Stimulated activated CD4-positive, alpha-beta T cell treated with anti-CD3 and anti-CD28 coated beads, Interleukin-1b, Interleukin-23, amount 100 ng/mL, for 1 hour (primary cell): ENCODE measurements at places on chromosomes 2 and 18.

DNA sequence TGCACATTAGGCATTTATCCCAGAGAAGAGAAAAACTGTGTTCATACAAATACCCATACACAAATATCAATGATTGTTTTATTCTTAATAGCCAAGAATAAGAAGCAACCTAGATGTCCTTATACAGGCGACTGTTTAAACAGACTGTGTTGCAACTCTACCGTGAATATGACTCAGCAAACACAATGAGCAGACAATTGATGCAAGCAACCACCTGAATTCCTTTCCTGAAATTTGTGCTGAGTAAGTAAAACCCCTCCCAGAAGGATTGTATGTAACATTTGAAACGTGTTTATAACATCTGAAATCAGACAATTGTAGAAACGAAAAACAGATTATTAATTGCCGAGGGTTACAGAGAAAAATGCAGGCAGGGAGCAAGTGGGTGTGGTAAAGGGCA is 621.9 kb upstream of the SOX11 start:
- no peak for DNase-seq

DNA sequence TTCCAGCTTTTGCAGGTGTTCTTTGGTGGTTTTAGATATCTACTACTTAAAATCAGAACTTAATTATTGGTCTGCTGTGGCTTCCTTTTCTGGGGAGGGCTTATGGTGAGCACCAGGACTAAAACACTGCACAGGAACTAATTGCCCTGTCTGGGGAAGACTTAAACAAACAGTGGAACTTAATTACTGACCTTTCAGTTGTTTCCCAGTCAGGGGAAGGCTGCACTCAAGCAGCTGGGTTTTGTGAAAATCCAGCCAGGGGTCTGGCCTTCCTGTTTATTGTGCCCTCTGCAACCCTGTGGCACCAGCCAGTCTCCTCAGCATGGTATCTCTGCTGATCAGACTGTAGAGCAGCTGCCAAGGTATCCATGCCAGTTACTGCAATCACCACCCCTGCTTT is 398.2 kb downstream of the ADCYAP1 start:
- no peak for DNase-seq

DNA sequence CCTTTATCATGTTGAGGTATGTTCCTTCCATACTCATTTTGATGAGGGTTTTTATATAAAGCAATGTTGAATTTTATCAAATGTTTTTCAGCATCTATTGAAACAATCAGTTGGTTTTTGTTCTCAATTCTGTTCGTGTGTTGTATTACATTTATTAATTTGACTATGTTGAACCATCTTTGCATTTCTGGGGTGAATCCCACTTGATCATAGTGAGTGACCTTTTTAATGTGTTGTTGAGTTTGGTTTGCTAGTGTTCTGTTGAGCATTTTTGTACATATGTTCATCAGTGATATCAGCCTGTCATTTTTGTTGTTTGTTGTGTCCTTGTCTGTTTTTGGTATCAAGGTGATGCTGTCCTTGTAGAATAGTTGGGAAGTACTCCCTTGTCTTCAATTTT is 110.9 kb downstream of the MYO3B start:
- no peak for DNase-seq

DNA sequence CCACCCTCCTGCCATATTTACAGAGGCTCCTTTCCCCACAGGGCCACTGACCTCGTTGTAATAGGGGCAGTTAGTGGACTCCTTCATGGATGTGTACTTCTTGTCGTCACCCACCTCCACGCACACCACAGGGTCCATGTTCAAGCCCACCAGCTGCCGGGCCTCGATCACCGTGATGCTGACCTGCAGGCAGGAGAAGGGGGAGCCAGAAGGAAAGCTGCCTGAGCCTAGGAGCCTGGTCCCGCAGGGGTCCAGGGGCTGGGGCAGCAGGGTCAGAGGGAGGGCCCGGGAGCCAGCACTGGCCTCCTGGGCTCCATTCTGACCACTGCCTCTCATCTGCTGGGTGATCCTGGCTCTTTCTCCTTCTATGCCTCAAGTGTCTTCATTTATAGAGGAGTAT is 17.0 kb upstream of the OTOF start:
- no peak for DNase-seq
